ENCODE measurements at places on chromosomes 7 and 10.
A peak's percentile ranks its signal among the peaks of the same experiment; 100 is the strongest.

- DNase-seq, result no peak
Observed at GRCh38 chr7:148245381-148245780, 345.2 kb upstream of the C7orf33 start.

DNA sequence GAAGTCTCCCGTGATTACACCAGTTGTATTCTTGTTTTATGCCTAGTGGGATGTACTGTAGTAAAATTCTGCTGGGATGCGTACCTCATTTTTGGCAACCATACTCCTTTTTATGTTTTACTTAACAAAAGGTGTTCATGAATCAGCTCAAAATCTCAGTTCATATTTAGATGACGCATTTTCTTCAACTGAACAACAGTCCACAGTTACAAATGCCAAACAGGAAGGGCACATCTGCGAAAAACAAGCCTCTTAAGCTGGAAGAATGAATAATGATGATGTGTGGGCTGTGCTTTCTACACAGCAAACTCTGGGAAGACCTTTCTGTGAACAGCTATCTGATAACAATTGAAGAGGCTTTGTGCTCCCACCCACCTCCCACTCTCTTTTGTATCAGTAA, 68.4 kb upstream of the NRBF2 start:
- DNase-seq, result no peak

DNA sequence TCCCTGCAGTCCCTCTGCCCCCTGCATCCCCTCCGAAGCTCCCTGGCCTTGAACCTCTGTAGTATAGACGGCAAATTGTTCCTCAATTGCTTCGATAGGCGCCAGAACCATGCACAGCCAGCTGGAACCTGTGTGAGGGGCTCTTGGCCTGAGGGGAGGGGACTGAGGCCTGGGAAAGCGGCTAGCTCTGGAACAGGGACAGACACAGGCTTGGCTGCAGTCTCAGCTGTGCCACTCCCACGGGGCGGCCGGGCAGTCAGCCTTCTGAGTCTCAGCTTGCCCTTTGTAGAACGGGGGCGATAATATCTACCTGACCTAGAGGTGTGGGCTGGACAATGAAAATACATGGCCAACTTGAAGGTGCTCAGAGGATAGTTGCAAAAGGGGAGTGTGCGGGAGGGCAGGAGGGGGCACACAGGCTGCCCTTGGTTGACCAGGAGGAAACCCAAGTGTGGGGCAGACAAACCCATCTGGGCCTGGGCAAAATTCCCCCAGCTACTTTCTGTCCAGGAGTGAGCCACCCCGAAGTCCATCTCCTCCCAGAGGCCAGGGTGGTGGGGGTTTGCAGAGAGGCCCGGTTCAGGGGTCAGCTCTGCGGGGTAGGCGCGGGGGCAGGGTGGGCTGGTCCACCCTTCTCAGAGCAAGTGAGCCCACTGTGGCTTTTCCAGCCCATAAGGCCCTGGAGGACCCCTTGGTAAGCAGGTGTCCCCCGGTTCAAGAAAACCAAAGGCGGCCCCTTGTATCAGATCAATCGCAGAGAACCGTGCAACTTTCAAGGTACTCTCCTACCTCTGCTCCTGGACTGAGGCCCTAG, 4.6 kb downstream of the CRYGN start:
- no peak for DNase-seq

GRCh38 chr10:69061305-69062161, 26.4 kb upstream of the SRGN start:
- peak; percentile 53 for DNase-seq

DNA sequence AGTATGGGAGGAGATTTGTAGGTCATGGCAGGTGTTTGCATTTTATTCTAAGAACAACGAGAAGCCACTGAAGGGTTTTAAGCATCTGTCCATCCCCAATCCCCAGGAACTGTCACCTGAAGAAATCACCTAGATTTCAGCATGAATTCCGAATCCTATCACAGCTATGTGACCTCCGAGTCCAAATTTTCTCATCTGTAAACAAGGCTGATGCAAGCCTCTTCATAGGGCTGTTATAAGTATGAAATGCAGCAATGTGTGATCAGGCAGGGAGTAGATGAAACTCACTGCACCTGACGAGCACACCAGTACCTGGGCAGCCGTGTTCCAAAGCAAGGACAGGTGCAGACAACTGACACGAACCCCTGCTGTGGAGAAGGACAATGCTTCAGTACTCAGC, 14.0 kb downstream of the HABP2 start:
- DNase-seq, result no peak

DNA sequence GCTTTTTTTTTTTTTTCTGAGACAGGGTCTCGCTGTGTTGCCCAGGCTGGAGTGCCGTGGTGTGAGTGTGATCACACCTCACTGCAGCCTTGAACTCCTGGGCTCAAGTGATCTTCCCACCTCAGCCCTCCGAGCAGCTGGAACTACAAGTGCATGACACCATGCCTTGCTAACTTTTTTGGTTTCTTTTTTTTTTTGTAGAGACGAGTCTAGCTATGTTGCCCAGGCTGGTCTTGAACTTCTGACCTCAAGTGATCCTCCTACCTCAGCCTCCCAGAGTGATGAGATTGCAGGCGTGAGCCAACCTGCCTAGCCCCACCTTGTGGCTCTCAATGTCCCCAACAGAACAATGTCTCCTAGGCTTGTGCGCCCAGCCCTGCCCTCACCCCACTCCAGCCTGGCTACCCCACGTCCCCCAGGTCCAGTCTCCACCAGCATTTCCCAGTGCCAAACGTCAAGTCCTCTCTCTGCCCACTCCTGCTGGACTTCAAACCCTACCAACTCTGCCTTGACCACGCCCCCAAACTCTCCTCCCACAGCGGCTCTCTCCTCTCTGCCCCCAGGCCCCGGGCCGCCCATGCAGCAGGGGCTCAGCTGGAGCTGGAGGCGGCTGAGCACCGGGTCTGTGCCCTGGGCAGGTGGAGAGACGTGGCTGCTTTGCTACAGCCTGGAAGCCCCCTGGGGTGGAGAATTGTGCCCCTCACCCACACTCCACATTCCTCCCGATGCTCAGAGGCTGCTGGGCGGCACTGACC, 18.9 kb downstream of the BHLHA15 start:
- no peak for DNase-seq

- peak; percentile 27 for DNase-seq
Observed at GRCh38 chr10:86536294-86536861, 14.8 kb upstream of the WAPL start.
